ENCODE measurements at places on chromosomes 7 and 10.

DNA sequence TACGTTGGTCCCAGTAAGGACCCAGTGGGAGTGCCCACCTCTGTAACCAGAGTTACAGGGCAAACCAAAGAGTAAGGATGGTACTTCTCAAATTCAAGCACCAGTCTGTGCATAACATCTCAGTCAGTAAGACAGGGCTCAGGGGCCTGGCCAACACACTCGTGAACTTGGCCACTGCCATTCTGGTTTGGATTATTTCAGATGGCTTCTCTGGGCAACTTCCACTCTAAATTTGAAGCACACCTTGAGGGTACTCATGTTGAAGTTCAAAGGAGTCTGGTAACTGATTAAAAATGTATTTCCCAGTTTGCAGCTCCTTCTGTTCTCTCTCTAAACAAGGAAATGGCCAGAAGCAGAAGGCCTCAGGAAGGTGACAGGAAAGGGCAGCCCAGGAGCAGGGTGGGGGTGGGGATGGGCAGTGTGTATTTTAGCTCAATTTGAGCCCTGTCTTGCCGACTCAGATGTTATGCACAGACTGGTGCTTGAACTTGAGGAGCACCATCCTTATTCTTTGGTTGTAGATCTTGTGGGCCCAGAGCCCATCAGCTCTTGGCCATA, 107.3 kb upstream of the GLI3 start:
- no peak for DNase-seq

DNA sequence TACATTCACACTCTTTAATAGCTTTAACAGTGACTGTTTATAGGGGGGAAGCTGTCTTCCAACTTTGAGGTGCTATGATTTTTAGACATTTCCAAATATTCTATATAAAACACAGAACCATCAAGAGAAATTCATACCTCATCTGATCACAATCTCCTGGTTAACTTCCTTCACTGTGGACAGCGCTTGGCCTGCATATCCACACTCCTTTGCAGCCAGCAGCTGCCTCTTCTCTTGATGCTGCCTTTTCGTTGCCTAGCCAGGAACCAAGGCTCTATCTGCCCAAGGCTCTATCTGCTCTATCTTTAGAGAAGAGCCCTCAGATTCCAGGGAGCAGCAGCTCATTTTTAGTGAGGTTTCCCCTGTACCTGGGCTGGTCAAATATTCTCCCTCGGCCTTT, 252.0 kb downstream of the PTEN start:
- no peak for DNase-seq

GRCh38 chr7:99272476-99273045, at the start of gene MYH16:
Gene MYH16, plus strand, starts transcription at chr7:99272839.
- no peak for DNase-seq

- no peak for DNase-seq
Measured at GRCh38 chr7:80210400-80210799, 75.8 kb downstream of the GNAI1 start.

GRCh38 chr10:89466599-89467035, 52.2 kb downstream of the IFIT5 start:
- DNase-seq, result no peak

- DNase-seq, result no peak
Measured at GRCh38 chr10:13712476-13712836, 125.7 kb downstream of the PRPF18 start.

- DNase-seq, result no peak
Measured at GRCh38 chr7:46411236-46411635, 490.2 kb upstream of the IGFBP3 start.

DNA sequence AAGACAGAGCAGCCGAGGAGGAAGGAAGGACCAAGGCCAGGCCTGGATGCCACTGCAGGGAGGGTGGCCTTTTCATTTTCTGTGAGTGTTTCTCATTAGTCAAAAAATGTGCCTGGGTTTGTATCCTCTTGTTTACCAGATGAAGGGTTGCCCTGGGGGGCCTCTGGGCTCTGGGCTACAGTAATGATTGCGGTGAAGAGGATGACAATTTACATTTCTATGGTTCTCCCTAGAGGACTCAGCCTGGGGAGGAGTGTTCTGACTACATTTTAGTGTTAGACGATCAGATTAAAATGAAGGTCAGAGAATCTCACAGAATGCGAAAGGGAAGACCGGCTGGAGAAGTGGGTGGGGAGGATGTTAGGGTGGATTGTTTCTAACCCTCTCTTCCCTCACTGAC, 108.0 kb upstream of the KMT2C start:
- DNase-seq, result no peak

GRCh38 chr10:89646889-89647657, 2.0 kb upstream of the PANK1 start:
- no peak for DNase-seq

- no peak for DNase-seq
Measured at GRCh38 chr7:55019191-55019690, 424 bp downstream of the EGFR start.

DNA sequence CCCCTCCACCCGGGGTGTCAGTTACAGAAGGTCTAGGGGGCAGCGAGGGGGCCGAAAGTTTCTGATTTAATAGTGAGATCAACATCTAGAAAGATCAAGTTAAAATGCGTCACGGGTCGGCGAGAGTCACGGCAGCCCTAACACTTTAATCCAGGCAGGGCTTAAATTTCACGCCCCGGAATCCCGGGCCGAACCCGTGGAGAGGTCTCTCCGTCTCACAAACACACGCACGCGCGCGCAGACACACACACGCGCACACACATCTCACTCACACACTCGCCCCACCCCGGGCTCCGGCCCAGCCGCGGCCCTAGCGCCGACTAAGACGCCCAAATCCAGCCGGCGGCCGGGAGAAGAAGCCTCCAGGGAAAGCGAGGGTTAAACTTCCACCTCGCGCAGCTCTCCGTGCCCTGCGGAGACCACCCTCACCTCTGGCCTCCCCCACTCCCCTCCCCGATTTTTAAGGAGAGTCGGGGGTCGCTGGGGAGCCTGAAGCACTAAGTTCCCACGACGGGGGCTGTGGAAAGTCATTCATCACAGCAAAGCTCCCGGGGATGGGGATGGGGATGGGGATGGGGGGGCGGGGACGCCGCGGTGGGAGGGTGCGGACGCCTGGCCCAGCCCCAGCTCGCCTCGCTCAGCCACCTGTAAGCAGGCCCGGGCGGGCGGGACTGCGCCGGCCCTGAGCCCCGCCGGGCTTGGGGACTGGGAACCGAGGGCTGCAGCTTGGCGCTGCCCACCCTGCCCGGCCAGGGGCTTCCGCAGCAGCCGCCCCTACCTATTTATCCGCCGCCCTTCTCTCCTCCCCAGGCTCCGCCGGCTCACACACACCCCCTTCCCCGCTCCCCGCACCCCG, 1.6 kb downstream of the PDGFA start:
- peak; percentile 28 for DNase-seq

- no peak for DNase-seq
Measured at GRCh38 chr7:85554236-85555178, 367.7 kb upstream of the SEMA3D start.

- no peak for DNase-seq
Measured at GRCh38 chr7:68866200-68866570, 732.1 kb upstream of the AUTS2 start.

- DNase-seq, result no peak
Measured at GRCh38 chr7:20146451-20146850, 70.7 kb downstream of the MACC1 start.

- DNase-seq, result no peak
Measured at GRCh38 chr10:4882704-4883078, 56.7 kb downstream of the AKR1E2 start.

GRCh38 chr10:29646960-29647461, 12.2 kb upstream of the SVIL start:
- DNase-seq, result no peak

GRCh38 chr10:58920655-58921003, 255.8 kb upstream of the PHYHIPL start:
- no peak for DNase-seq

- DNase-seq, result no peak
Measured at GRCh38 chr7:84199216-84199615, 4.6 kb upstream of the SEMA3A start.

GRCh38 chr10:124333931-124334330, 84.8 kb downstream of the OAT start:
- DNase-seq, result no peak

DNA sequence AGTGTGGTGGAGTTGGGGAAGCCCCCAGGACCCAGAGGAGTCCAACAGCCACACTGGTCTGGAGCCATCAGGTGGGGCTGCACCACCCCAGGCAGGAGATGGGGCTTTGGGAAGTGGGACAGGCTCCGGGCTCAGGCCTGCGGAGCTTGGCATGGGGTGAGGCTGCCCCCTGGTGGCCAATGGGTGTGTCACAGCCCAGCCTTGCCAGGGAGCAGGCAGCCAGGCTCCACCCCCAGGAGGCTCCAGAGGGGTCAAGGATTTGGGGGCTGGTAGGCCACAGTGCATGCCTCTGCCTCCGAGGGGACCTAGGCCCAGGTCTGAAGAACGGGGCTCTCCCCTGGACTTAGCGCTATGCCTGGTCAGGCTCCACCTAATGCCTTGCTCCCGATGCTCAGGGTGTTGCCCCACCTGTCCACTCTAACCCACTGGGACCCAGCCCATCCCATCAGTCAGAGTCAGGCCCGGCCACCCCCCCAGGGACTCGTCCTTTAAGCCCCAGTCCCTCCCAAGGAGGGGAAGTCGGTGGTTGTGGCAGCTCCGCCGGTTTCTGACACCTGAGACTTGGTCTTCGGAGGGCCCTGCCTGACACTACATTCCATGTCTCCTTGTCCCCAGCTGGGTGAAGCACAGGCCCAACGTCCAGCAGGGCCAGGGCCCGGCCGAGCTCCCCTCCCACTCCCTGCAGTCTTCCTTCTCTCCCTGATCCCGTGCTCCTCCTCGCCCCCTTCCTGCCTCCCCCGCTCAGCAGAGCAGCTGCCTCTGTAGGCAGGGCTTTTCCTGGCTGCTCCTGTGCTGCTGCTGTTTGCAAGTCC, 11.3 kb upstream of the SAMD8 start:
- DNase-seq, result peak; percentile 64

GRCh38 chr7:2660359-2661095, 27.5 kb upstream of the AMZ1 start:
- no peak for DNase-seq

DNA sequence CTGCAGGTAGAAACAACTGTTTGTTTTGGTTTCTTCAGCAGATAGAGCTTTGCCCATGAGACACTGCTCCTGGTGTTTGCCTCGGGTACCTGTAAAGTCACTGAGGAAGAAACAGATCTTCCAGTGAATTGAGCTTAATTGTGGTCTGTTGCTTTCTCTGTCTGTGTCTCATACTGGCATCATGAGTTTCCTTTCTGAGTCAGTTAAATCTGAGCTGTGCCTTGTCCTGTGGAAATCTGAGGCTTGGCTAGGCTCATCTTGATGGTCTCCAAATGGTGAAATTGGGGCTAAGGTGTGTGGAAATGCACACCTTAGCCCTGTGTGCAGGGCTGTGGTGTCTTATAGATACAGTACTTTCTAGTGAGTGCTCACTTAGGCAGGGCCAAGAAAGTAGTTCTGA, 67.4 kb downstream of the GBF1 start:
- no peak for DNase-seq

- no peak for DNase-seq
Measured at GRCh38 chr10:78769526-78769925, 299.2 kb upstream of the ZMIZ1 start.

- peak; percentile 78 for DNase-seq
Measured at GRCh38 chr7:5694912-5695726, 86.3 kb downstream of the RNF216 start.

GRCh38 chr10:109961174-109962001, 38.1 kb upstream of the XPNPEP1 start:
- DNase-seq, result no peak

DNA sequence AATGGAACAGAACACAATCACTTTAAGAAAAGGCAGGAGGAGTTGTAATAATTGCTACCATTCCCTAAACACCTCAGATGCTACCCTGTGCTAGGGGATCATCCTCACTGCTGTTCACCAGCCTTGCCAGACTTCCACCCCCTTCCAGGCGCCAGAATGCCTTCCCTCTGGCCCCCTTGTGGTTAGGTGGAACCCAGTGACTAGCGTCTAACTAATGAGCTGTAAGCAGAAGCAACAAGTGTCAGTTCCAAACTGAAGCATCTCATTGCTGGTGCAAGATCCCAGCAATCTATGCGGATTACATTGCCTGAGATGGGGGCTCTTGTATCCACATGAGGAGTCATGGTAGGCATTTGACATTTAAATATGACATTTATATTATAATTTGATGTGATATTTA, 86.6 kb downstream of the FRMD4A start:
- DNase-seq, result no peak

- no peak for DNase-seq
Measured at GRCh38 chr10:33120700-33121099, 162.7 kb upstream of the ITGB1 start.

GRCh38 chr7:106287786-106288185, 3.0 kb upstream of the NAMPT start:
- DNase-seq, result no peak

DNA sequence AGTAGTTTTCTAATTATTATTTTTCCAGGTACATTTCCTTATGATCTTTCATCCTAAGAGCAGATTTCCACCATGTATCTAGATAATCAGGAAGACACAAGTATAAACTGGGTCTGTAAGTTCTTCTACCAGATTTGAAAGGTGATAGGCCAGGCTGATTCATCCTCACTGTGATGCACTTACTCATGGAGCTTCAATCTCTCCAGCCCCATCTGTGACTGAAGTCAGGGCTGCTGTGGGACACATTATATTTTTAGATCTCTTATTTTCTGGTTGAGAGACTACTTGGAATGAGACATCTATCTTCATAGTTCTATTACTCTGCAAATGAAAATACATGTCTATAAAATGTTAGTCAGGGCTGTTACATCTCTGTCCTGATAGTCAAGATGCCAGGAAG, 85.5 kb upstream of the SLC25A13 start:
- DNase-seq, result no peak

GRCh38 chr10:3881622-3882021, 96.6 kb upstream of the KLF6 start:
- no peak for DNase-seq

- no peak for DNase-seq
Measured at GRCh38 chr7:3847336-3847735, 546.3 kb downstream of the SDK1 start.

DNA sequence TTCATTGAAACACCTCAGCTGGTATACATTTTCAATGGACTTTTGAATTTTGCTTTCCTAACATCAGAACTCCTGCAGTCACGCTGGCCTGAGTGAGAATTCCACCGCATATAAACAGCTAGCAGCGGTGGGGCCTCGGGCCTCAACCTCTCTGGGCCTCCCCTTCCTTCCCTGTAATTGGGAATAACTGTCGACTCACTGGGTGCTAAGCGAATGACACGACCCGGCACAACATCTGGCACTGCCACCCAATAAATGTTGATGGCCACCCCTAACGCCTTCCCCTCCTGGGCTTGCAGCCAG, 670 bp downstream of the RCC1L start:
- DNase-seq, result no peak

- DNase-seq, result no peak
Measured at GRCh38 chr10:130854151-130854550, 457.4 kb downstream of the TCERG1L start.

DNA sequence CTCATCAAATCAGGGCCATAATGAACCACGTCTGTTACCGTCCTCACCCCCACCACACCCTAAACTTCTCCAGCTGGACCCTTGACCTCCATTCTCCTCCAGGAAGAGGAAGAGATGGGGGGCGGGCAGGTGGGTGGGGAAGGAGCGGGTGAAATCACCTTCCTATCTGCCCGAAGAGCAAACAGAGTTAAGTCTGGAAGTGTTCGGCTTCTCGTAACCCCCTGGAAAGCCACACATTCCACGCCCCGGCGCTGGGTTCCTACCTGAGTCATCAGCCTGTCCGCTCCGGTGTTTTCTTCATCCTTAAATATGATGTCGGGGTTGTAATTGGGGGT, 736 bp downstream of the SHH start:
- no peak for DNase-seq
